ENCODE measurements at places on chromosomes 5 and 9. TPM values are rescaled to one million over a fixed set of nuclear protein-coding genes. Genes with fewer than 3 reads are reported as not detected.

SYK gene
- 18.1 TPM for total RNA-seq

SH3GL2 gene
- total RNA-seq: not detected

- no peak for DNase-seq
Measured at GRCh38 chr5:113152380-113152740, 175.8 kb downstream of the DCP2 start.

GRCh38 chr9:107883496-107884124, 394.0 kb upstream of the KLF4 start:
- DNase-seq: no peak

DNA sequence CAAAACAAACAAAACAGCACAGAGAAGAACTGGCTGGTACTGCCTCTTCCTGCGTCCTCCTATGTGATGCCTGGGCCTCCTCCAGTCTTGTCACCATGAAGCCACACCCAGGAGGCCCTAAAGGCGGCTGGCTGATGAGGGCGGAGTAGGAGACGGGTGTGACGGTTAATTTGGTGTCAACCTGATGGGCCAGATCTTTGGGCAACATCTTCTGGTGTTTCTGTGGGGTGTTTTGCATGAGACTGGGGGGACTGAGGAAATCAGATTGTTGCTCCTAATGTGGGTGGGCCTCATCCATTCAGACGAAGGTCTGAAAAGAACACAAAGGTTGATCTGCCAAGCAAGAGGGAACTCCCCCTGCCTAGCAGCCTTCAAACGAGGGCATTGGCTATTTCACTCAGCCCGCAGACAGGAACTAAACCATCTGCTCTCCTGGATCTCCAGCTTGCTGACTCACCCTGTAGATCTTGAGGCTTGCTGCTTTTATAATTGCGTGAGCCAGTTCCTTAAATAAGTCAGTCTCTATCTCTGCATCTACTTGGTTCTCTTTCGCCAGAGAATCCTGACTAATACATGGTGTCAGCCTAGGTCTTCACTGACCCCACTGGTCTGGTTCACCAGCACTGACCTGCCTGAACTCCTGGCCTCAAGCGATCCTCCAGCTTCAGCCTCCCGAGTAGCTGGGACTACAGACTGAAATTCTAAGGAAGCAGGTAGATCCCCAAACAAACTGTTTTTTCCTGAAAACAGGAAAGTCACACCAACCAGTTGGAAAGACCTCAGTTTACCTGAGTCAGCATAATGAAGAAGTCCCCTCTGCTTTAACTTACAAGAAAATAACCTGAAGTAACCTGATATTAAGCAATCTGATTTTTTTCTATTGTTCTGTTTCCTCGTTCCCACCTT, 12.8 kb upstream of the ZFP62 start:
- no peak for DNase-seq

- peak; percentile 4 for DNase-seq
Measured at GRCh38 chr9:111661150-111661801, at the start of gene GNG10. GNG10 (plus strand) TSS chr9:111661605; CDS start chr9:111661635, 30 bp downstream.

CCNO gene
- 0.95 TPM for total RNA-seq

SMIM33 gene
- total RNA-seq: not detected

GZMA gene
- 1.6 TPM for total RNA-seq

PARP8 gene
- 27.5 TPM for total RNA-seq

- no peak for DNase-seq
Measured at GRCh38 chr9:1732670-1733069, 282.5 kb upstream of the SMARCA2 start.

GCNT4 gene
- 3.1 TPM for total RNA-seq

- no peak for DNase-seq
Measured at GRCh38 chr5:673831-674629, 19.1 kb downstream of the TPPP start.

DNA sequence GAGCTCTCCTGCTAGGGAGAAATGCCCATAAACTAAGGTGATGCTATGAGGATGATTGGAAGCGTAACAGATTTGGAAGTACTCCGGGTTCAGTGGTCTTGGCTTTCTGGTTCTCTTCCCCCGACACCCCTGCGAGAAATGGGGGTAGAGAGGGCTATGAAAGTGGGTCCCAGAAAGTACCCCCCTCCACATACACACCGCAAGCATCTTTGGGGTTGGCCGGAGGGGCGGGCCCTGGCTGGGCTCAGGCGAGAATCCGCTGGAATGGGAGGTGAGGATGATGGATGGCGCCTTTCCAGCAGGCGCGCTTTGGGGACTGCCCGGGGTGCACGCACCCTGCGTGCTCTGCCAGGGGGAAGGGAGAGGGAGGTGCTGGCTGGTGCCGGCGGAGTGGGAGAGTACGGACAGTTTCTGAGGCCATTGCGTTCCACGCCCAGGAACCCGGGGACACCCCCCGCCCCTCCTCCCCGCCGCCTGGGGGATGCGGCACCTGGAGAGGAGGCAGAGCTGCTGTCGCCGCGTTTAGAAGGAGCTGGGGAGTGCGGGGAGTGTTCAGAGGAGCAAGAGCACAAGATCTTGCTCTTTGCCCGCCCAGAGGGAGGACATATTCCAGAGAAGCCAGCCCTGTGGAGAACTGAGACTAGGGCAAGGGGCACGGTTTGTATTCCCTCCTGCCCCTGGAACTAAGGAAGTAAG, 1.9 kb downstream of the PCSK5 start:
- no peak for DNase-seq

RLN2 gene
- not detected for total RNA-seq

LCN9 gene
- not detected for total RNA-seq

GRCh38 chr5:154165886-154166285, 24.6 kb upstream of the GALNT10 start:
- DNase-seq: no peak

DNA sequence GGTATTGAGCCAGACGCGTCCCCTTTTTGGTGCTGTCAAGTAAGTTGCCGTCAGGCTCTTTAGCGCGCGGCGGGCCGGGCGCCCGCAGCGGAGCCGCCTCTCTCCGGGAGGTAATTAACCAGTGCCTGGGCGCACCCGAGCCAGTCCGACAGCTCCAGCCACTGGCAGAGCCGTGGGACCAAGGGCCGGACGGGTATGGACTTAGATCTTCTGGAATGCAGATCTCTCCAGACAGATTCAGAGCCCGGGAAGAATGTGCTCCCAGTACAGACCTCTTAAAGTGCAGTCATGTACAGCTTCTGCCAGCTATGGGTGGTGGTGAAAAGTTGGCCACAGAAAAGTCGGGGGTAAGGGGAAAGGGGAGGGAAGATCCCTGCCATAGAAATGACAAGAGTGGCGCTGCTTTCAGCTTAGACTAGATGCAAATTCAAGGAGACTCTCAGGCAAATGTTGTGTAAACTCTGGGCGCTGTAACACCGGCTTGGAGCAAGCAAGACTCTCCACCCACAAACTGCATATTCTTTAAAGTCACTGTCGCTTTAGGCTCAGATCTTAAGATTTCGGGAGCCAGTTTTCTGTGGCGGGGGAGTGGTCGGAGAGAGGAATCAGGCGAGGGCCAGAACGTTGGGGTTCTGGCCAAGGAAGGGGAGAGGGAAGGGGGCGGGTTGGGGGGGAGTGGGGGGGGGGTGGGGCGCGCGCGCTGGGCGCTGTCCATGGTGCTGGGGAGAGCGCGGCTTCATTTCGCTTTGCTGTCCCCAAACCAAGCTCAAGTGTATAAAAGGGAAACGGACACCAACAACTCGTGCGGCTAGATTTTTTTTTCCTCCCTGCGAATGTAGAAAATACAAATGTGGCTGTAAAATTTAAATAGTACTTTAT, 29.2 kb downstream of the NR2F1 start:
- DNase-seq: no peak

- DNase-seq: no peak
Measured at GRCh38 chr9:69001921-69002320, 12.0 kb downstream of the PRKACG start.

- DNase-seq: no peak
Measured at GRCh38 chr9:36488389-36488756, 84.3 kb upstream of the MELK start.

DNA sequence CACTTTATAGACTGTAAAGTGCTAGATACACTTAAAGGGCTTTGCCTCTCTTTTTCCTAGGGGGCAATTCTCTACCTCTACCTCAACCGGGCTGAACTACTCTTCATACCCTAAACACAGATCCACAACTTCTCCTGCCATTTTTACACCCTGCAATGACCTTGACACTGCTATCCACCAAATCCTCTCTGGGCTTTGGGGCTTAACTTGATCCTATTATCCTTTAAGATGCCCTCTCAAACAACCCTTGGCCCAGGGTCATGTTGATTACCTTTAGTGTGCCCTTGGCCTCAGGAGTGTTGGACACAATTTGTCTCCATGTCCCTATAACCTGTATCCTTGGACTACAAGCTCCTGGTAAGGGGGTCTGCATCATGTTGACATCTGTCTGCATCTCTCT, 19.5 kb downstream of the ANXA6 start:
- no peak for DNase-seq

SPINK4 gene
- not detected for total RNA-seq

- DNase-seq: no peak
Measured at GRCh38 chr9:114583371-114584155, 4.0 kb upstream of the ATP6V1G1 start.

DNA sequence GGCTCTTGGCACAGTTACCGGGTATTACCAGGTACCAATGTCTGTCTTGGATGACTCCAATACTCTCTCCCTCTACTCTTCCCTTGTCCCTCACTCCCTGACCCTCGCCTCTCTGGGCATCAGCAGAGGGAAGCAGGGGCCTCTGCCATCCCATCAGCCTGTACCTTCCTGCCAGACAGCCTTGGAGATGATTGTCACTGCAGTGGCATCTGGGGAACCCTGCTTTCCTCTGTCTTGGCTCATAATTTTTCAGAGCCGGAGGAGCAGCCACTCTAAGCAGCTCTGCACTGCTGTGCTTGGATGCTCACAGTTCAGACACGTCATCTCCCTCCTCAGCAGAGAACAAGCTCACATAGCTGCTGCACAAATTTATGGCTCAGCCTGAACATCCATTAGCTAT, 274.1 kb downstream of the SMARCA2 start:
- DNase-seq: no peak

DNA sequence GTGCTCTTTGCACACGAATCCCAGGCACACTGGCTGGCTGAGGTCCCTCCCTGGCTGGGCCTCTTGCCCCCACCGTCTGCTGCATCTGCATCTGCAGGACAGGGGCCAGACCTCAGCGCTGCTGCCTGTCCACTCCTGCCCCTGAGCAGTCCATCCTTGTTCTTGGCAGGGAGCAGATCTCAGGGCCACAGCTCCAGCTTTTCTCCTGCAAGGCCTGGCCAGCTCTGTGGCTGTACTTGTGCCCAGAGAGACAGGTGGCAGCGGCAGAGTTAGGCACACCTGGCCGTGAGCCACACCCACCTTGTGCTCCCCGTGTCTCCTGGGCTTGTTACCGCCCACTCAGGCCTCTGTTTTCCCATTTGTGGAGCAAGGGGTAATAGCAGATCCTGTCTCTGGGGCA, 13.9 kb downstream of the NEK6 start:
- DNase-seq: no peak

DNA sequence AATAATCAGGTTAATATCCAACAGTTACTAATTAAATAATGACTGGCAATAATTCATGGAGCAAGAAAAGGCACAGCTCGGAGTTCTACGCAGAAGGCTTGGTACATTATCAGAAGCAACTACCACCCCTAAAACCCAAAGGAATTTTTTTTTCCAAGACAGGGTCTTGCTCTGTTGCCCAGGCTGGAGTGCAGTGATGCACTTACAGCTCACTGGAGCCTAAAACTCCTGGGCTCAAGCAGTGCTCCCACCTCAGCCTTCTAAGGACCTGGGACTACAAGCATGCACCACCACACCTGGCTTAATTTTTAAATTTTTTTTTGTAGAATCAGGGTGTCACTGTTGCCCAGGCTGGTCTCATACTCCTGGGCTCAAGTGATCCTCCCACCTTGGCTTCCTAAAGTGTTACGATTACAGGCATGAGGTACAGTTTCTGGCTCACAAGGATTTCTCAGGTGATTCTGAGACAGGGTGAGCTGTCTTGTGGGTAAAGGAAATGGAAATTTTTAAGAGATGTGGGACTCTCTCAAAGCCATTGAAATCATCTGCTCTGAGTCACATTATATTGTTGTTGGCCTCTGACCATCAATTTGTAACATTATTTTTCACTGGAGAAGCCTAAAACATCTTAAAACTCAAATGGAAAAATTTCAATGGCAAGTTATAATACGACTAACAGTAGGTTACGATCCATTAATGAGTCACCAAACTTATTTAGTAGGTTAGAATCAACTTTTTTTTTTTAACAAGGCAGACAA, 19.7 kb upstream of the HSDL2 start:
- DNase-seq: no peak

DNA sequence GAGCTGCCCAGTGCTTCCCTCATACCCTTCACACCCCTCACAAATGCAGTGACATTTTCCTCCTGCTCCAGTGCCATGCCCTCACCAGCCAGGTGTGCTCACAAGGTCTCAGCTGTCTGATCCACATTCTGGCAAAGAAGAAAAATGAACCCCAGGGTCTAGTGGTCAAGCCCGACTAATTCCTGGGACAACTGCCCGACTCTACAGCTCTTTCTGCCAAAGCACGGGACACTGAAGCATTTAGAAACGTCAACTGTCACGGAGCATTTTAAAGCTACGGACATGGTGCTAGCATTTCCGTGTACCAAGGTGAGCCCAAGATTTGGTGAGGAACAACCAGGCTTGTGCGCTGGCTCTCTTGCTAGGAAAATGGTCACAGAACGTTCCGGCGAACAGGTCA, 56.8 kb upstream of the PHYKPL start:
- DNase-seq: no peak

GRCh38 chr5:157821822-157822622, 36.9 kb downstream of the CLINT1 start:
- no peak for DNase-seq

DNA sequence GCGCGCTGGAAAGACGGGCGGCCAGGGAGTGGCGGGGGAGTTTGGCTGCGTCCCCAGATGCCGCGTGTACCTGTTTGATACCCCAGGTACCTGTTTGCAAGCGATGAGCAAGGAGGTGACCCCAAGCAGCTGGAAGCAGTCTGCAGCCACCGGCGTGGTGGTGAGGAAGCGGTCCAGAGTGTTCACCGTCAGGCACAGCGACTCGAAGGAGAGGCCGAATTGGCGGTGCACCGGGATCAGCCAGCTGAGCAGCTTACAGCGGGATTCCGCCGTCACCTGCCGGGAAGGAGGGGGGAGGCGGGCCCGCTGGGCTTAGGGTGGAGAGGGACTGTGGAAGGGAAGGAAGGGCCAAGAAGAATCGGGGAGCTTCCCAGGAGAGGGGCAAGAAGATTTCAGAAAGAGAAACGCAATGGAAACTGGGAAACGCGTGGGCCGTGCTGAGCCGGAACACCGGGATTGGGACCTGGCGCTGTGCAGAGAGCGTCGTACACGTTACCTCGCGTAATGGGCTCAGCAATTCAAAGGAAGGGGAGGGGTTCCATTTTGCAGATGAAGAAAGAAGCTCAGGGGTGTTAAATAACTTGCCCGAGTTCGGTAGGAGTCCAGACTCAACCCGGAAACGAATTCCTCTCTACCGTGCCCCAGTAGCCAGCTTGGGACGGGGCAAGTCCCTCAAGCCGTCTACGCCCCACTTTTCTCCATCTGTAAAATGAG, 980 bp downstream of the CCNO start:
- DNase-seq: no peak

GRCh38 chr9:97571664-97572063, 61.5 kb downstream of the TSTD2 start:
- DNase-seq: no peak

NEUROG1 gene
- total RNA-seq: not detected
